ENCODE measurements at places on chromosomes 4 and X.

GRCh38 chr4:4461850-4462249 lies 74.9 kb downstream of the NSG1 start:
- DNase-seq: no peak

GRCh38 chr4:16655111-16655510 lies 243.3 kb downstream of the LDB2 start:
- no peak for DNase-seq

- DNase-seq: peak; percentile 83
Measured at GRCh38 chr4:22268350-22269025, 247.4 kb downstream of the ADGRA3 start.

GRCh38 chrX:118720058-118720707 lies 7.2 kb upstream of the IL13RA1 start:
- no peak for DNase-seq

GRCh38 chrX:68936608-68937007 lies 107.8 kb downstream of the EFNB1 start:
- no peak for DNase-seq

DNA sequence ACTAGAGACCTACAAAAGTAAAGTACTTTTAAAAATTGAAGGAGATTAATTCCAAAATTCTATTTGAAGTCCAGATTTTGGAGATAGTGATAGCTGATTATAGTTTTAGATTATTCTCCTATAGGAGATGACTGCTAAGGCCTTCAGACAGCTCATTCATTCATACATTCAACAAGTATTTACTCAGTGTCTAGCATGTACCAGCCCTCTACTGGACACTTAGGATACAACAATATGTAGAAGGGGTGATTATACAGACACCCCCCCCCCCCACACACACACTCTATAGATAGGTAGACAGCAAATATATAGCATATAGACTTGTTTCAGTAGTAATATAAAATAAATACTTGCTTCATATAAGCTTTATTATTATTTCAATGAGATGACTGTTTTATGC lies 60.4 kb upstream of the TAF9B start:
- DNase-seq: peak; percentile 70

DNA sequence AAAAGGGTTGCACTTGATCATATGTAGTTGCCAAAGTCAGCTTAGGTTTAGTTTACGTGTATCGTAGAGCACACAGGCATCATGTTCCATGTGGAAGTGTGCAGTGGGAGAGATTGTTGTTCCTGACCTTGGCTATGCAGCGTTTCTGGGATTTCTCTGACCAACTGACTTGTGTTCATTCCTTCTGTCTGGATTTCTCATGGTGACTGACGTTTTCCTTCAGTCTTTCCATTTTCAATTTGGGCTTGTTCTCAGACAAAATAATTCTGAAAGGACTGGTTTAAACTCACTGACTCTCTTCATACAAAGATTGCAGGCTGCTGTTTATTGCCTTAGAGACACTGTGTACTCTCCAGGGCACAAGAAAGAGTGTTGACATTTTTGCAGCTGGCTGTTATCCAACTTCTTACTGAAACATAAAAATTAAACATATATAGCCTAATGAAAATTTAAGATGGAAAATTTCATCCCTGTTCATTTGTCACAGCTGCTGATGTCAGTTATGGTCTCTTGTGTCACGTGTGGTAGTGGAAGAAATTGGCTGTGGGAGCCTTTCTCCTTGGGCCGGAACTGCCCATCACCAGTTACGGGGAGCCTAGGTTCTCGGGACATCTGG lies 95.4 kb downstream of the TNIP2 start:
- no peak for DNase-seq

Measured in HT-29 (cell line).